ENCODE measurements at places on chromosomes 13 and 19. TPM values are rescaled to one million over a fixed set of nuclear protein-coding genes. Genes with fewer than 3 reads are reported as not detected.
A peak's percentile ranks its signal among the peaks of the same experiment; 100 is the strongest.

The PIN1 gene
- total RNA-seq, result 101 TPM

The CFD gene
- total RNA-seq, result 0.66 TPM

GRCh38 chr19:42942187-42942789 lies 5.3 kb upstream of the PSG7 start:
- no peak for DNase-seq

The SHC2 gene
- 56.5 TPM for total RNA-seq

GRCh38 chr13:28671126-28671792 lies 12.3 kb downstream of the POMP start:
- no peak for DNase-seq

GRCh38 chr19:19229701-19230100 lies 17.9 kb downstream of the NCAN start:
- no peak for DNase-seq

The CEACAM8 gene
- not detected for total RNA-seq

DNA sequence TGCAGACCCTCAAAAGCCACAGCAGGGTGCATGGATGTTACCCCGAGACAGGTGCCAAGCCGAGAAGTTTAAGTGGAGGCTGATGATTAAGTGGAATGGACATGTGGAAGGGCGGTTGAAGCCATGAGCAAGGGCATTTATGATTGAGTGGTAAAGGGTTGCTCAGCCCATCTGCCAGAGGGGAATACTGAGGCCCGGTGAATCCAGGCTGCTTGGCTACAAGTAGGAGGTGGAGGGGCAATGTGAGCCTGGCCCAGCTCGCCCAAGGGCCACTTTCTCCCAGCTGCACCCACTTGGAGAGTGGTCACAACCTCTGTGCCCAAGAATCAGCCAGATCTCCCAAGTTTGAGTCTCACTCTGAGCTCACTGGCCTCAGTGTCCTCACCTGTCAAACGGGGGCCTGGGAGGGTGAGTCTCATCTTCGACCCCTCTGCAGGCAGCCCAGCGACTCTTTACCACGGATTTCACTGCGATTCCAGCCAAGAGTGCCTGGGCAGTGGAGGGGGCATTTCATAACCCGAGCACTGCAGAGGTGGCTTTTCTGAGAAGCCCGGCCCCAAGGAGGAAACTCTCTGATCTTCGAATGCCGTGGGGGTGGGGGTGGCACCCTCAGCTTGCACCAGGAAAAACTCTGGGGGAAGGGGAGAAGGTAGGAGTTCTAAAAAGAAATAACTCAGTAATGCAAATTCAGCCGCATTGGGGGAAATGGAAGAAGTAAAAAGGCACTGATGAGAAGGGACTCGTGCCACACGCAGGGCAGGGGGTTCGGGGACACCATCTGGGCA lies 62.9 kb upstream of the KLF2 start:
- no peak for DNase-seq

- DNase-seq, result no peak
Measured at GRCh38 chr13:45341799-45342500, 967 bp upstream of the TPT1 start.

GRCh38 chr13:98549728-98550317 lies 27.1 kb downstream of the STK24 start:
- no peak for DNase-seq

The CNN1 gene
- total RNA-seq, result 14.3 TPM

DNA sequence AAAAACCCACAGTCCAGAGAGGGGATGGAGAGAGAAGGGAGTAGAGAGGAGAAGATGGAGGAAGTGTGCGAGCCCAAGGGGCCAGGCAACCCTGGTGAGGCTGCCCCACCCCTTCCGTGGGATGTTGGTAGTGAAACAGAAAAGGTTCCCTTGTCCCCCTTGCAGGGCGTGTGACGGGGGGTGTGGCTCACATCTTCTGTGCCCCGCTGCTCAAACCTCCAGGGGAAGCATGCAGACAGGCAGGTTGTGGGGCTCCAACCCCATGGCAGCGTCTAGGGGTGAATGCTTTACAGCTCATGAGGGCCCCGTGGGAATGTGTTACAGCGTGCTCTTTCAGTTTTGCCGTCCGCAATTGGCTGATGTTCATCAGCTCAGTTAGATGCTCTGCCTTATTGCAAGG lies 14.7 kb upstream of the EVI5L start:
- DNase-seq, result no peak

The GDF15 gene
- 0.90 TPM for total RNA-seq

GRCh38 chr13:36038785-36039555 lies 92.2 kb downstream of the DCLK1 start:
- no peak for DNase-seq

The URAD gene
- not detected for total RNA-seq

The ZNF446 gene
- total RNA-seq, result 9.4 TPM

DNA sequence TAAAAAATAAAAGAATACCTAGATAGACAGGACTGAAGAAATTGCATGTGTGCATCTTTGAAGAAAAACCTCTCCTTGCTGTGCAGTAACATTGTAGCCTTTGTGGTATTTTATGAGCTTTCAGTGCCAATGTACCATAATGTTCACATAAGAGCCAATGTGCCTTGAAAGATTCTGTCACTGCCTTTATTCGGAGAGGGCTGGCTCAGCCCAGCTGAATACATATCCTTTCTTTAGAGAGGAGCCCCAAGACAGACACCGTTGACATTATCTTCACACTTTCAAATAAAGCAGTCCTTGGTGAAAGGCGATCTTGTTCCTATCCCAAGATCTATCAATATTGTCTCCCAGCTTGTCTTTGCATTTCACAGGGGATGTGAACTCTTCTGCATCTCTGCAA lies 18.5 kb upstream of the CNMD start:
- no peak for DNase-seq

DNA sequence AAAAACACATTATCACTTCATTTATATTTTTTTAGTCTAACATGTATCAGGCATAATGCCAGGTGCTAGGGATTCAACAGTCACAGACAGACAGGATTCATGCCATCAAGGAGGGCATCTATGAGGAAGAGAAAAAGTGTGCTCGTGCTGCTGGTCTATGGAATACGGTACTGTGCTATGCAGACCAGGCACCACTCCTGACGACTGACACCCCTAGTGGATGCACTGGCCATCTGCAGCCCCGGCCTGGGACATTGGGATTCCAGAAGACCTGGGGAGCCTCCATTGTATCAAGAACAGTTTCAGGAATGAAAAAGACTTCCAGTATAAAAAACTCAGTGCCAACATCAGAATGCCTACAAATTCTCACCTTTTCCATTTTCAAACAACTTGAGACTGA lies 94.0 kb downstream of the KLF12 start:
- DNase-seq, result peak; percentile 95

DNA sequence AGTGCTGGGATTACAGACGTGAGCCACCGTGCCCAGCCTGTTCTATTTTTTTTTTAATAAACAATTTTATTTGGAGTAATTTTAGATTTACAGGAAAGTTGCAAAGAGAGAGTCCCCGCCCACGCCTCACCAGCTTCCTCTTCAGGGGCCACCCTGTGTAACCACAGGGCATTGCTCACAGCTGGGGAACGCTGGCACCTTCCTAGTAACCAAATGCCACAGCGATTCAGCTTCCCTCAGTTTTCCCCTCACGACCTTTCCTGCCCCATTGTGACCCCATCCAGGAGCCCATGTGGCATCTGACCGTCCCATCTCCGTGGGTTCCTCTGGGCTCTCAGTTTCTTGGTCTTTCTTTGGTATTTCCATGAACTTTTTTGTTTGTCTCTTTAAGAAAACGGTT lies 83.9 kb downstream of the GNG7 start:
- no peak for DNase-seq

GRCh38 chr13:39765801-39766463 lies 110.5 kb downstream of the COG6 start:
- peak; percentile 76 for DNase-seq

- peak; percentile 97 for DNase-seq
Measured at GRCh38 chr19:14366529-14366928, 14.7 kb upstream of the ADGRE5 start.

GRCh38 chr19:7152568-7152967 lies 83.1 kb downstream of the ZNF557 start:
- DNase-seq, result no peak

GRCh38 chr13:28637714-28638355 lies 21.1 kb upstream of the POMP start:
- DNase-seq, result no peak

All from endodermal cell (in vitro differentiated cells).